ENCODE measurements at places on chromosomes 2 and 18. TPM values are rescaled to one million over a fixed set of nuclear protein-coding genes. Genes with fewer than 3 reads are reported as not detected.
A peak's percentile ranks its signal among the peaks of the same experiment; 100 is the strongest.

- no peaks in the 10 kb centered on the region for H3K4me1 ChIP-seq
- H3K27me3 ChIP-seq, result no peaks in the 10 kb centered on the region
- H3K27ac ChIP-seq, result no peak overlapping the region
- no peaks in the 10 kb centered on the region for H3K36me3 ChIP-seq
Measured at GRCh38 chr2:100632037-100632436, 69.2 kb downstream of the PDCL3 start.

GRCh38 chr2:143948710-143949109 is 571.2 kb downstream of the ZEB2 start:
- no peaks in the 10 kb centered on the region for H3K27me3 ChIP-seq
- no peaks in the 10 kb centered on the region for H3K4me1 ChIP-seq
- no peak overlapping the region for H3K27ac ChIP-seq
- no peak for DNase-seq
- peaks cover 2% of the 10 kb centered on the region for H3K36me3 ChIP-seq
- H3K4me3 ChIP-seq, result no peak overlapping the region

GRCh38 chr18:40197711-40198110 is 1757.3 kb upstream of the PIK3C3 start:
- no peaks in the 10 kb centered on the region for H3K4me1 ChIP-seq
- no peak overlapping the region for H3K27ac ChIP-seq
- DNase-seq, result no peak
- no peak overlapping the region for H3K4me3 ChIP-seq
- H3K27me3 ChIP-seq, result no peaks in the 10 kb centered on the region

DNA sequence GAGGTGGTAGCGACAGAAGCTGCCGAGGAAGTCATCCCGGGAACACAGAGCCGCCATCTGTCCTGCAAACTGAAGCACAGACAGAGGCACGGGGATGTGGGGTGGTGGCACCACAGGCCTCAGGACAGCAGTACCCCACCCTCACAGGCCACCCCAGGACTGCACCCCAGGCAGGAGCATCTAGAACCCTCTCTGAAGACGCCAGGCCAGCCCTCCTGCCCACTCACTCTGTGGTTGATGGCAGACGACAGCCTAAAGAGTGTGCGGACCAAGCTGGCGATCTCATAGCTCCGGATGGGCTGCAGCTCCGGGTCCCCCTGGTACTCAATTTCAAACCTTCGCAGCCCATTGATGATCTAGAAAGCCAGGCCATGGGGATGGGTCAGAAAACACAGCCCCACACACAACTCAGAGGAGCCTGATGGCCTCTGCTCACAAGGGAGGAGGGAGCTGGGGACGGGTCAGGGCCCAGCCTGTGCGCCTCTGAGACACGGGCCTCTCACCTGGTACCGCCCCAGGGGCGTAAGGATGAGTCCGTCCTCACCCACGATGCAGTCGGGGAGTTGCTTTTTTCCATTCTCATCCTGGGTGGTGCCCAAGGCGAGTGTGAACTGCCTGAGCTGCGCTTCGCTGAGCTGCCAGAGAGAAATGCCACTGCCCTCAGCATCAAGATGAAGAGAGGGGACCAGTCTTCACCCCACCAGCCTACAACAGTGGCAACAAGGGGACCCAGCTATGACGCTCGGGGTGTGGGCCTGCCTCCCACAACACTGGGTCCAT is 8.1 kb upstream of the CCDC74B start:
- DNase-seq, result no peak
- H3K4me3 ChIP-seq, result no peak overlapping the region
- H3K36me3 ChIP-seq, result peaks cover 22% of the 10 kb centered on the region
- H3K4me1 ChIP-seq, result peaks cover 9% of the 10 kb centered on the region

- H3K36me3 ChIP-seq, result no peaks in the 10 kb centered on the region
- peaks cover 2% of the 10 kb centered on the region for H3K27me3 ChIP-seq
- no peak for DNase-seq
- no peak overlapping the region for H3K4me3 ChIP-seq
- no peak overlapping the region for H3K27ac ChIP-seq
Measured at GRCh38 chr2:170685591-170685990, 29.5 kb upstream of the SP5 start.

NEU2 gene
- total RNA-seq, result not detected

DNA sequence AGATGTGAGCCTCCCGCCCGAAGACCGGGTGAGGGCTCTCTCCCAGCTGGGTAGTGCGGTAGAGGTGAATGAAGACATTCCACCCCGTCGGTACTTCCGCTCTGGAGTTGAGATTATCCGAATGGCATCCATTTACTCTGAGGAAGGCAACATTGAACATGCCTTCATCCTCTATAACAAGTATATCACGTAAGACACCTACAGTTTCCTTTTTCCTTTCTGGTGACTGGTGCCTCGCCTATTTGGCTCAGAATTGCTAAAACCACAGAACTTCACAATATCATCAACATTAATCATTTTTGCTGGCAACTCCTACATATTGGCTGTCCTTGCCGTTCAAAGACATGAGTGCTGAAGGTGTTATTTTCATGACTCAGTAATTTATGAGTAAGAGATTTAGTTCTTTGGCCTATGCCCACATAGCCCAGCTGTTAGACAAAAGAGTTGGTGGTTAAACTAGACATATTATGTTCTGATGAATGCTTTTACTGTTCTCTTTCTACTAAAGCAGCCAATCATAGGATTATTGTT is 2.2 kb downstream of the STAMBP start:
- DNase-seq, result no peak
- peaks cover 20% of the 10 kb centered on the region for H3K4me1 ChIP-seq
- peaks cover 7% of the 10 kb centered on the region for H3K36me3 ChIP-seq
- H3K4me3 ChIP-seq, result no peak overlapping the region
- peak overlapping the region; percentile 10 for H3K27ac ChIP-seq
- no peaks in the 10 kb centered on the region for H3K27me3 ChIP-seq

GRCh38 chr18:23943903-23944624 is 70.5 kb upstream of the TTC39C start:
- no peaks in the 10 kb centered on the region for H3K27me3 ChIP-seq
- H3K4me3 ChIP-seq, result no peak overlapping the region
- no peaks in the 10 kb centered on the region for H3K36me3 ChIP-seq
- no peak for DNase-seq
- H3K27ac ChIP-seq, result no peak overlapping the region

GRCh38 chr2:59974051-59974766 is 579.2 kb downstream of the BCL11A start:
- H3K36me3 ChIP-seq, result no peaks in the 10 kb centered on the region
- DNase-seq, result no peak
- no peaks in the 10 kb centered on the region for H3K27me3 ChIP-seq
- no peaks in the 10 kb centered on the region for H3K4me1 ChIP-seq
- H3K4me3 ChIP-seq, result no peak overlapping the region

DNA sequence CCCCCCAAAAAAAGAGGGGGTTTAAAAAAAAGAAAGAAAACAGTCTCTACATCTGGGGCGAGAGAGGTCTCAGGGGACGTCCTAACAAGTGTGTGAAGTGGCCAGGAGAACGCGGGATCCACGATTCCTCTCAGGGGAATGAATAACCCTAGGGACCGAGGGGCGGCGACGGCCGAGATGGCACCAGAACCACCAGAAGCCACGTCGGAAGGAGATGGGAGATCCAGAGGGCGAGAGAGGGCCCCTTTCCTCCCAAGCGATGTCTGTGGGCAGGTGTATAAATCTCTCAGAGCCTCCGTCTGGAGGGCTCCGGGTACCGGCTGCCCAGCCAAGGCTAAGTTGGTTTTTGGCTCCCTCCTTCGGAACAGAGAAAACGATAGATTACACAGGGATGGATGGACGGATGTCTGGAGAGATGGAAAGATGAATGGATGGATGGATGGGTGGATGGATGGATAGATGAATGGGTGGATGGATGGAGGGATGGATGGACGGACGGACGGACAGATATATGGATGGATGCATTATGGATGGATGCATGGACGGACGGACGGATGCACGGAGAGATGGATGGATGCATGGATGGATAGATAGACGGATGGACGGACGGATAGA is 1.7 kb downstream of the EPHA4 start:
- DNase-seq, result peak; percentile 19
- H3K36me3 ChIP-seq, result peaks cover 1% of the 10 kb centered on the region
- H3K4me1 ChIP-seq, result peaks cover 43% of the 10 kb centered on the region
- peak overlapping the region; percentile 98 for H3K4me3 ChIP-seq
- H3K27ac ChIP-seq, result no peak overlapping the region
- H3K27me3 ChIP-seq, result peaks cover 7% of the 10 kb centered on the region
